ENCODE measurements at places on chromosomes 1 and 21.
A peak's percentile ranks its signal among the peaks of the same experiment; 100 is the strongest.

DNA sequence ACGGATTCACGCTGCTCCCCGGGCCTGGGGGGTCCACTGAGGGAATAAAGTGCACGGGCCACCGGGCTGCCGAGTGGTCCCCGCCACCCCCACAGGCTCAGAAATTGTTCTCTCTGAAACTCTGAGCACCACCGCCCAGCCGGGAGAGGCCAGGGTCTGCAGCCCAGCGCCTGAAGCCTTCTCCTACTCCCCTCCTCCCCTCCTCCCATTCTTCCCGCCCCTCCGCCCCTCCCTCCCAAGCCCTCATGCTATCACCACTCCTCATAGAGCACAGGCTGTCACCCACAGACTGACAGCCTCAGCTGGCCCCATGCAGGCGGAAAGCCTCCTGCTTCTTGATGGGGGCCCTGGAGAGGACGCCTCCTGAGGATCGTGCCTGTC lies 707 bp upstream of the GPR153 start:
- no peak for DNase-seq

GRCh38 chr1:11617741-11618140 lies 36.5 kb downstream of the FBXO2 start:
- no peak for DNase-seq

- DNase-seq, result peak; percentile 34
Observed at GRCh38 chr1:179178950-179179349, 50.5 kb downstream of the ABL2 start.

DNA sequence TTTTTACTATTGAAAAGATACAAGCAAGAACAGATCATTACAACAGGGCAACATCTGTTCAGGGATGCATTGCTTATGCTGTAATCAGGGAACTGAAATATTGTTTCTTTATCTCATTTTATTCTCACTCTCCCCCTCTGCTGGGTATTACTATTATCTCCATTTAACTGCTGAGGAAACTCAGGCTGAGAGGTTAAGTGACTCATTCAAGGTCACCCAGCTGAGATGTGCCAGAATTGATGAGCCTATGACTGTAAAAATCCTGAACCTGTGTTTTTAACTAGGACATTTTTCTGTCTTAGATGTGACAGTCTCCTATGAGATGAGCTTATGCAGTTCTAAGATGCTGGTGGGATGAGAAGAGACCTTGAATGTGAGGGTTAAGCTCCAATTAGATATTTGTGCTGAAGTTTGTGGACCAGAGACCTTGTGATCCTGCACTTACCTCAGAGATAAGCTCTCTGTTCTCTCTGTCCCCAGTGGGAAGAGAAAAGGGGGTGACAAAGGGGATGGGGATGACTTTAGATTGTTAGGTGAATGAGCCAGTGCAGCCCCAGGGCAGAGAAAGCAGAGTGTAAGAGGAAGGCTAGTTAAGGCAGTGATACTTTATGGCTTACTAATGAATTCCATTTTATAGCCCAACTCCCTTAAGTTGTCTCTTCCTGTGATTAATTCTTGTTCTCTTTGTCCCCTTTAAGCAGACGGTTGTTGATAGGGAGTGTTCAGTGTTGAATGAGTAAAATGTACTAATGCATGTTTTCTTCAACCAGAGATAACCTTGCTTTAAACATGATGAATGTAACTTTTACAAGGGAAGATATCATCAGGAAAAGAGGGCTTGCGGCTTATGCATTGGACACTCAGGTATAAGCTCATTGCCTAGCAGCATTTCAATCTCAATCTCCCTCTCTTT lies 111.4 kb downstream of the HLX start:
- peak; percentile 14 for DNase-seq

GRCh38 chr1:213244664-213245091 lies 193.6 kb downstream of the RPS6KC1 start:
- peak; percentile 69 for DNase-seq

DNA sequence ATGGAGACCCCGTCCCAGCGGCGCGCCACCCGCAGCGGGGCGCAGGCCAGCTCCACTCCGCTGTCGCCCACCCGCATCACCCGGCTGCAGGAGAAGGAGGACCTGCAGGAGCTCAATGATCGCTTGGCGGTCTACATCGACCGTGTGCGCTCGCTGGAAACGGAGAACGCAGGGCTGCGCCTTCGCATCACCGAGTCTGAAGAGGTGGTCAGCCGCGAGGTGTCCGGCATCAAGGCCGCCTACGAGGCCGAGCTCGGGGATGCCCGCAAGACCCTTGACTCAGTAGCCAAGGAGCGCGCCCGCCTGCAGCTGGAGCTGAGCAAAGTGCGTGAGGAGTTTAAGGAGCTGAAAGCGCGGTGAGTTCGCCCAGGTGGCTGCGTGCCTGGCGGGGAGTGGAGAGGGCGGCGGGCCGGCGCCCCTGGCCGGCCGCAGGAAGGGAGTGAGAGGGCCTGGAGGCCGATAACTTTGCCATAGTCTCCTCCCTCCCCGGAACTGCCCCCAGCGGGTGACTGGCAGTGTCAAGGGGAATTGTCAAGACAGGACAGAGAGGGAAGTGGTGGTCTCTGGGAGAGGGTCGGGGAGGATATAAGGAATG lies 505 bp downstream of the LMNA start:
- DNase-seq, result no peak
